ENCODE measurements at places on chromosomes 6 and 20. TPM values are rescaled to one million over a fixed set of nuclear protein-coding genes. Genes with fewer than 3 reads are reported as not detected.

Gene KCNK16
- polyA plus RNA-seq = not detected

Gene PCNA
- 41.4 TPM for polyA plus RNA-seq

Gene LINC00237
- not detected for polyA plus RNA-seq

Gene LY6G5B
- 4.6 TPM for polyA plus RNA-seq

Gene ARMH2
- not detected for polyA plus RNA-seq

Gene SLC25A27
- 17.0 TPM for polyA plus RNA-seq

Gene C2
- 3.0 TPM for polyA plus RNA-seq

Gene IRAK1BP1
- 3.0 TPM for polyA plus RNA-seq

Gene WFDC10A
- polyA plus RNA-seq = not detected

Gene CCM2L
- 10.3 TPM for polyA plus RNA-seq

Gene LRRN4
- polyA plus RNA-seq = 0.05 TPM

Gene ULBP2
- polyA plus RNA-seq = 1.1 TPM

Gene FAM50B
- polyA plus RNA-seq = 18.4 TPM

Gene GATA5
- 1.5 TPM for polyA plus RNA-seq

Gene SAMD5
- polyA plus RNA-seq = 1.0 TPM

Gene PRDM1
- polyA plus RNA-seq = 0.41 TPM

Gene KCNQ5
- 0.25 TPM for polyA plus RNA-seq

Gene TMX4
- 77.1 TPM for polyA plus RNA-seq

Gene SLCO4A1
- polyA plus RNA-seq = 15.5 TPM

Gene AFG1L
- polyA plus RNA-seq = 3.9 TPM

Gene MAN1A1
- 11.6 TPM for polyA plus RNA-seq

Gene HNF4A
- 0.07 TPM for polyA plus RNA-seq

Gene PLCB1
- 7.6 TPM for polyA plus RNA-seq

Gene LAMP5
- 0.07 TPM for polyA plus RNA-seq

Gene SEMG1
- not detected for polyA plus RNA-seq

Gene CALHM5
- 1.2 TPM for polyA plus RNA-seq

Gene ALDH8A1
- polyA plus RNA-seq = 0.23 TPM

Gene TJAP1
- polyA plus RNA-seq = 15.5 TPM

Gene GPLD1
- polyA plus RNA-seq = 0.52 TPM

Gene LZTS3
- polyA plus RNA-seq = 16.8 TPM

Gene PRSS16
- 0.36 TPM for polyA plus RNA-seq

Gene NECAB3
- polyA plus RNA-seq = 57.4 TPM

Gene TRIM10
- polyA plus RNA-seq = not detected

Gene AKAP12
- 14.0 TPM for polyA plus RNA-seq

Gene FAXC
- polyA plus RNA-seq = 0.45 TPM

Gene NR2E1
- polyA plus RNA-seq = not detected

Gene ENPP3
- polyA plus RNA-seq = 0.14 TPM

Gene UNC93A
- polyA plus RNA-seq = not detected

Gene TTK
- polyA plus RNA-seq = 0.05 TPM

Gene SASH1
- polyA plus RNA-seq = 14.1 TPM

Gene GPR63
- polyA plus RNA-seq = 0.29 TPM

Gene MAFB
- polyA plus RNA-seq = 6.9 TPM

Gene DDX43
- 0.16 TPM for polyA plus RNA-seq

Gene B4GALT5
- 13.8 TPM for polyA plus RNA-seq

Gene COL12A1
- 5.4 TPM for polyA plus RNA-seq

Gene RNF39
- not detected for polyA plus RNA-seq

Gene CEP85L
- polyA plus RNA-seq = 3.8 TPM

Gene BHLHE23
- polyA plus RNA-seq = not detected

Gene NHLRC1
- polyA plus RNA-seq = 2.1 TPM

Gene ESR1
- polyA plus RNA-seq = 0.70 TPM

Gene SLC4A11
- polyA plus RNA-seq = 0.36 TPM

Gene TMEM151B
- 0.88 TPM for polyA plus RNA-seq

Gene CRISP3
- polyA plus RNA-seq = not detected

Gene TUBB2B
- 4.7 TPM for polyA plus RNA-seq

Gene DLK2
- polyA plus RNA-seq = 1.1 TPM

Gene TBX18
- 5.7 TPM for polyA plus RNA-seq

Gene OVOL2
- polyA plus RNA-seq = not detected

Gene CST4
- not detected for polyA plus RNA-seq

Gene NOX3
- not detected for polyA plus RNA-seq

Gene FOXA2
- polyA plus RNA-seq = not detected
